Dermis microvascular lymphatic vessel endothelial cell (primary cell): ENCODE measurements at places on chromosomes 7 and 10. TPM values are rescaled to one million over a fixed set of nuclear protein-coding genes. Genes with fewer than 3 reads are reported as not detected.

Gene ZSWIM8
- total RNA-seq: 37.7 and 55.0 TPM in 2 replicates

Gene MLXIPL
- total RNA-seq: not detected in 2 replicates

Gene PSD
- 0.26 and 0.63 TPM in 2 replicates for total RNA-seq

Gene CRYGN
- total RNA-seq: not detected in 2 replicates

Gene DKK1
- 11.8 and 12.7 TPM in 2 replicates for total RNA-seq

Gene TWIST1
- not detected in 2 replicates for total RNA-seq

Gene TMEM270
- total RNA-seq: not detected in 2 replicates

Gene FGL2
- 0.13 and 0.25 TPM in 2 replicates for total RNA-seq

Gene TRIL
- 18.6 and 29.6 TPM in 2 replicates for total RNA-seq

Gene TMEM225B
- 0.13 and 0.25 TPM in 2 replicates for total RNA-seq

Gene CYP2C8
- total RNA-seq: under 0.01 TPM in 1 of 2 replicates, not detected in the other

Gene TSPAN13
- total RNA-seq: 37.7 and 42.6 TPM in 2 replicates

Gene ADIRF
- 26.0 and 44.4 TPM in 2 replicates for total RNA-seq

Gene NUTM2B
- total RNA-seq: under 0.01 and 0.26 TPM in 2 replicates

Gene TAS2R5
- total RNA-seq: 0.26 and 0.51 TPM in 2 replicates

Gene CABCOCO1
- not detected in 2 replicates for total RNA-seq

Gene CCAR1
- total RNA-seq: 20.7 and 32.7 TPM in 2 replicates

Gene HOXA13
- total RNA-seq: not detected in 2 replicates

Gene TPST1
- total RNA-seq: 21.8 and 32.1 TPM in 2 replicates

Gene GLCCI1
- total RNA-seq: 0.39 and 1.3 TPM in 2 replicates

Gene SPDYE18
- total RNA-seq: 0.26 and 0.38 TPM in 2 replicates

Gene IDE
- 23.6 and 25.9 TPM in 2 replicates for total RNA-seq

Gene SORBS1
- total RNA-seq: 0.77 and 2.4 TPM in 2 replicates

Gene CUBN
- 6.7 and 10.7 TPM in 2 replicates for total RNA-seq

Gene TEX36
- total RNA-seq: not detected in 2 replicates

Gene MSMB
- not detected in 2 replicates for total RNA-seq

Gene IKZF1
- 0.13 and 0.38 TPM in 2 replicates for total RNA-seq

Gene TMEM60
- total RNA-seq: 8.2 and 11.9 TPM in 2 replicates

Gene SPDYE6
- total RNA-seq: not detected in 2 replicates

Gene VPS41
- total RNA-seq: 30.9 and 38.8 TPM in 2 replicates

Gene CNTNAP2
- total RNA-seq: 0.25 and 2.8 TPM in 2 replicates

Gene EVX1
- not detected in 2 replicates for total RNA-seq

Gene SFMBT2
- 0.90 and 1.9 TPM in 2 replicates for total RNA-seq

Gene HPSE2
- total RNA-seq: under 0.01 TPM in 1 of 2 replicates, not detected in the other

Gene CYP2C19
- not detected in 2 replicates for total RNA-seq

Gene HERPUD2
- 21.7 and 31.0 TPM in 2 replicates for total RNA-seq

Gene SORCS3
- not detected in 2 replicates for total RNA-seq

Gene ASB13
- total RNA-seq: 18.1 and 33.3 TPM in 2 replicates

Gene CHN2
- total RNA-seq: 0.63 and 0.90 TPM in 2 replicates

Gene OR13A1
- not detected in 2 replicates for total RNA-seq

Gene OR2A5
- total RNA-seq: not detected in 2 replicates

Gene ITPRID1
- not detected in 2 replicates for total RNA-seq

Gene GDF10
- total RNA-seq: not detected in 2 replicates

Gene ELOVL3
- not detected in 2 replicates for total RNA-seq
